ENCODE measurements at places on chromosomes 1 and 21. TPM values are rescaled to one million over a fixed set of nuclear protein-coding genes. Genes with fewer than 3 reads are reported as not detected.

DNA sequence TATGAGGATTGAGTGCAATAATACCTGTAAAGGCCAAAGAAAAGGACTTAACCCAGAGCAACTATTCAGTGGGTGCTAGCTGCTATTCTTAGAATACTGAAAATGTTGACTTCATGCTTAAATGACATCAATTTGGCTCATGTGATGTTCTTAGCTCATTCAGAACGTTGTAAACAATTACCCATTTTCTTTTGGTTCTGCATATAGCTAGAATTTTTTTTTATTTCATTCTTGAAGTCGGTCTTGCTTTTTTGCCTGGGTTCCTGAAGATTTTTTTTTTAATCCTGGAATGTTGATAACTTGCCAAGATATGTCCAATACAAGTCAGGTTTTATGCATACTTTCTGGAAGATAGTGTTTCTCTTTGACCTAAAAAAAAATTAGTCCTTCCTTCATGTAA, 772.0 kb downstream of the LTN1 start:
- no peak for DNase-seq

DNA sequence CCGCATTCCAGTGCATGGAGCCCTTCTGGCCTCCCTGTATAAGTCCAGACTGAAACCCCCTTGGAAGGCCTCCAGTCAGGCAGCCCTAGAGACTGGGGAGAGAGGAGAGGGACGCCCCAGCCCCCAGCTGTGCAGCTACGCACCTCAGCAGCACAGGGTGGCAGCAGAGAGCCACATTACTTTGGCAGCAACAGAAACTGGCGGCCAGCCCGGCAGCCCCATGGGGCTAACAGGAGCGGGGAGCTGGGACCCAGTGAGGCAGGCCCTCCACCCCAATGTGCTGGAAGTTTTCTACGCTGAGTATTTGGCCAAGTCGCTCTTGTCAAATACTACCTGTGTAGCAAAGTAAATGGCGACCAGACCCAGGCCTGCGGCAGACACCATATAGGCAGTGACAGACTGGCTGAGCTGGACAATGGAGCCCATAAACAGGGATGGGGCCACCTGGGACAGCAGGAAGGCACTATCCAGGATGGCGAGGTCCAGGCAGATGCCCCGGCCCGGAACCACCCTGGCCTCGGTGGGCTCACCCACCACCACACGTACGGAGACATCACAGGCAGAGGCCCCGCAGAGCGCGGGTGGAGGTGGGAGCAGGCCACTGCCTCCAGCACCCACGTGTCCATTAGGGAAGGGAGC, 21.2 kb downstream of the SLC45A3 start:
- DNase-seq, result no peak

The FTCD gene
- 0.05 TPM for polyA plus RNA-seq

The FCMR gene
- 0.56 TPM for polyA plus RNA-seq

The USH2A gene
- polyA plus RNA-seq, result under 0.01 TPM

The RIMKLA gene
- 0.01 TPM for polyA plus RNA-seq

DNA sequence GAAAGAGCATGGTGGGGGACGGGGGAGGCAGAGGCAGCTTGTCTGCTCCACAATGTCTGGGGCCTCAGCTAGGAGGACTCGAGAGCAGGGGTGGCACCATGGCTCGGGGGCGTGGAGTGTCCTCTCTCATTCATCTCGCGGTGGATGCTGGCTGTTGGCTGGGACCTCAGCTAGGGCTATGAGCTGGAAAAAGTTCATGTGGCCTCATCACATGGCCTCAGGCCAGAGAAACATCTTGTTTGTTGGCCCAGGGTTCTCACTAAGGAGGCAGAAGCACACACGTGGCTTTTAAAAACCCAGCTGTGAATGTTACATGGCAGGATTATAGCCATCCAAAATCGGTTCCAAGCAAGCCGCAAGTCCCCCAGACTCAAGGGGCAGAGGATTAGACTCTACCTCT, 6.2 kb upstream of the CENPS start:
- no peak for DNase-seq

The NUF2 gene
- 5.9 TPM for polyA plus RNA-seq

The GFI1 gene
- 0.04 TPM for polyA plus RNA-seq

DNA sequence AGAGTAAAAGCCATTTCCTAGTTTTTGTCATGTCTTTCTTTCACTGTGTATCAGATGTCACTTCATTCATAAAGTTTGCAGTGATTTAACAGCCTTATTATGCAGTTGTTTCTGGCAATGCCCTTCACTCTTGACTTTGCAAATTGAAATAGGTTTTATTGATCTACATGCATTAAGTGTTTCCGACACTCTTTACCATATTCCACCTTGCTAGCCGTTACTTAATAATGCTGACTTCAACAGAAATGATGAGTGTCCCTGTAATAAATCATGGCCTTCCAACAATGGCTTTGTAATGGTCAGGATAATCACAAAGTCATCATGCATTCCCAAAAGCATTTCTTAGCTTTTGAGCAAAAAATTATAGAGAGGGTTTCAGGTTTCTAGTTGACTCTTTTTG, 236.8 kb upstream of the FMN2 start:
- no peak for DNase-seq

DNA sequence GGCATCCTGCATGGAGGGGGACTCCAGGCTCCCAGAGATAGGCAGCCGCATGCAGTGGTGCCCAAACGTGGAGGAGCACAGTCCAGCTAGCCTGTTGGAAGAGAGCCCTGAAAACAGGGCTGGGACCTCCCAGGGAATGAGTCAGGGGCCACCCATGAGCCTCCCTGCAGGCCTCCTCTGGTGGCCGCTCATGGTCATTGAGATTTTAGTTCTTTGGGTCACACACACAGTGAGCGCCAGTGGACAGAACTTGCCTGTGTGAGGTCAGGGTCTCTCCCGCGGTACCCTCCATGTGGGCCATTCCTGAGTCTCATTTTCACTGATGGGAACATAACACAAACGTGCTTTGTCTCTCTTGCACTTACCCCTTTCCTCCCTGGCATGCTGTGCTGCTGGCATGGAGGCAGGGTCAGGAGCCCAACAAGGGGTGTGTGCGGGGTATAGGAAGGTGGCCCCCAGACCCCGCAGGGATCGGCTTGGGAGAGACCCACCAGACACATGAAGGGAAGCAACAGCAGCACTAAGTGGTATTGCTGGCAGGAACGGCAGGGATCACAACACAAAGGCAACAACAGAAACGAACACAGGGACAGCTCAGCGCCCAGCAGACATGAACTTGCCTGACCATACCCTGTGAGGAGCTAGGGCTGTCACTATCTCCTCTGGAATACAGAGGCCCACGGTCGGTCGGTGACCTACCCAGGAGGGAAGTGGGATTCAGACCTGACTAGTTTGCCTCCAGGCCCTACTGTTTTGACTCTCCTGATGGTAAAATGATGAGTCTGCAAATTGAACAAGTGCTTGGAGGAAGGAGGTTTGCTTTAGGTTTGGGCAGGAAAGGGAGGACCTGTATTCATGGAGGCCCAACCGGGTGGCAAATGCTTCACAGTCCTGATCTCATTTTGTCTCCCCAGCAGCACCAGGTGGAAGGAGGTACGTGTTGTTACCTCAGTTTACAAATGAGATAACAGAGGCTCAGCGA, 31.8 kb downstream of the ABCG1 start:
- DNase-seq, result no peak

DNA sequence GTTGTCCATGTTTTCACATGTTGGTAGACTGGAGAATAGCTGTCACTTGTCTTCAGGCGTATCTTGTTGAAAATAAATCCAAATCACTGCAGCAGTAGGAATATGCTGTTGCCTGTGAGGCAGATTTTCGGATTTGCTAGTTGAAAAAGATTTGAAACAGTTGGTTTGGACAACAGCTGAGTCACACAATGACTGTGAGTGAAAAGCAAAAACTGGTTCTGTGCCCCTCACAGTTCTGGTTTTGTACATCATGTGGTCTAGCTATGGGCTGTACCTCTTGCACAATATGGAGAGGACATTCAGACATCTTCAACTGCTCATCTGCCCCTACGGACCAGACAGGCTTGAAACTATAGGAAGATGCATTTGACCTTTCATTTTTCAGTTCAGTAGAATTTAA, 1.8 kb downstream of the ARF1 start:
- DNase-seq, result peak; percentile 34

DNA sequence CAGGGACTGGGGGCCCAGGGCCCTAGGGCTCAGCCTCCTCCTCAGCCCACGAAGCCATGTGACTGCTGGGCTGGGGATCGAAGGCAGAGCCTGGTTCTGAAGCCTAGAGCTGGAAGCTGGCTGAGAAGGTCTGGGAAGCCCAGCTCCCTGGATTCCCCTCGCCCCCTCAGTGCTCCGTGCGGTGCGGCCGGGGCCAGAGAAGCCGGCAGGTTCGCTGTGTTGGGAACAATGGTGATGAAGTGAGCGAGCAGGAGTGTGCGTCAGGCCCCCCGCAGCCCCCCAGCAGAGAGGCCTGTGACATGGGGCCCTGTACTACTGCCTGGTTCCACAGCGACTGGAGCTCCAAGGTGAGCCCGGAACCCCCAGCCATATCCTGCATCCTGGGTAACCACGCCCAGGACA, 9.1 kb downstream of the ADAMTSL4 start:
- DNase-seq, result no peak

DNA sequence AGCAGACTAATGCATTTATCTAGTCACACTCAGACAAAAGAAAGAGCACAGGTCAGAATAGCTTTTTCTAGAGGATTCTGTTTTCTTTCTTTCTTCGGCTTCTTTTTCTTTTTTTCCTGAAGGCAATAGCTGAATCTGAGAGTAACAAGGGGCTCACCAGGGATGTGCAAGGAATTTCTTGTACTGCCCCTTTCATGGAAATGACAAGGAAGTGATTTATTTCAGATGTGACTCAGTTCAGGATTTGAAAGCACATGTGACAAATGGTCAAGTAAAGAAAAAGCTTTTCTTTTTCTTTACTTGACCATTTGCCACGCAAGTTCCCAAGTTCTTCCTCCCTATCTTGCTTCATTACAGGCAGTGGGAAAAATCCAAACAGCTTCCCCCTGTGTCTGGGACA, 202.0 kb downstream of the GABPA start:
- no peak for DNase-seq

GRCh38 chr21:45335761-45336534, 48.3 kb upstream of the POFUT2 start:
- no peak for DNase-seq

- no peak for DNase-seq
Measured at GRCh38 chr1:227900571-227901051, 47.1 kb downstream of the WNT9A start.

GRCh38 chr1:84141182-84142003, 2.7 kb upstream of the PRKACB start:
- DNase-seq, result no peak

- DNase-seq, result no peak
Measured at GRCh38 chr1:117346206-117346928, 20.9 kb upstream of the MAN1A2 start.

The RXRG gene
- polyA plus RNA-seq, result not detected

GRCh38 chr1:97505816-97506215, 415.0 kb downstream of the DPYD start:
- DNase-seq, result no peak

- no peak for DNase-seq
Measured at GRCh38 chr1:206526064-206526911, 19.0 kb downstream of the RASSF5 start.

DNA sequence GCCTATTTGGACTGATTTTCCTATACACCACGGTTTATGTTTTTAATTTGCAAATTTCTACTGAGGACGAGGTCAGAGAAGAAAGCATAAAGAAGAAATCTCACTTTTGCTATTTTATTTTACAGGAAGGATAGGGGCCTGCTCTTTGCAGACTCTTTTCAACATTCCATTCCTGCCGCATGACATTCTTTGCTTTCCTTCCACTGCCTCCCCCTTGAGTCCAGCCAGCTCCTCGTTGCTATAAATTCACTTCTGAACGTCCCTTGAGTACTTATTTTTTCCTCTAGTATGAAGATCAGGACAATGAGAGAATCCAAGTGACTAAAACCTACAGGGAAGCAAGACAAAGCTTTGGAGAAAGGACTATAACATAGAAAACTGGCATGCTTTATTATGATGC, 53.4 kb upstream of the PTGFR start:
- no peak for DNase-seq

The C1orf210 gene
- polyA plus RNA-seq, result not detected

GRCh38 chr1:9910076-9910422, at the start of gene CTNNBIP1:
TSS of gene CTNNBIP1 (minus strand) at chr1:9910269. CDS start at chr1:9872064, 38,205 bp downstream.
- DNase-seq, result no peak

- DNase-seq, result no peak
Measured at GRCh38 chr1:229856009-229856650, 210.9 kb upstream of the GALNT2 start.

DNA sequence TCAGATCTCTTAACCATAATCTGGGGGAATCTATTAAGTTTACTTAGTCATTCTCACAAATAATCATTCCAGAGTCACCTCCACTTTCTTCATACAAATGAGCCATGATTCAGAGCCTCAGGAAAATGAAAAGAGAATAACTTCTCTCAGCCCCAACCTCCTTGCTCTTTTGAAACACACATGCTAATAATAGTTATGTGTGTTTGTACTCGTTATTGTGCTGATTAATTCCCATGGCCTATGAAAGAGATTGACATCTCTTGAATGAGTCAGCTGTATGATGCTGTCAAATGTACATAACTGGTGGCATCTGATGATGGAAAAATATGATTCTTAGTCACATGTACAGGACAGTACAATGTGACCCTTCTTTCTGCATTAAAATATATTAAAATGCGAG, 41.5 kb downstream of the DTL start:
- no peak for DNase-seq

- DNase-seq, result no peak
Measured at GRCh38 chr1:117447661-117448060, 80.4 kb downstream of the MAN1A2 start.

DNA sequence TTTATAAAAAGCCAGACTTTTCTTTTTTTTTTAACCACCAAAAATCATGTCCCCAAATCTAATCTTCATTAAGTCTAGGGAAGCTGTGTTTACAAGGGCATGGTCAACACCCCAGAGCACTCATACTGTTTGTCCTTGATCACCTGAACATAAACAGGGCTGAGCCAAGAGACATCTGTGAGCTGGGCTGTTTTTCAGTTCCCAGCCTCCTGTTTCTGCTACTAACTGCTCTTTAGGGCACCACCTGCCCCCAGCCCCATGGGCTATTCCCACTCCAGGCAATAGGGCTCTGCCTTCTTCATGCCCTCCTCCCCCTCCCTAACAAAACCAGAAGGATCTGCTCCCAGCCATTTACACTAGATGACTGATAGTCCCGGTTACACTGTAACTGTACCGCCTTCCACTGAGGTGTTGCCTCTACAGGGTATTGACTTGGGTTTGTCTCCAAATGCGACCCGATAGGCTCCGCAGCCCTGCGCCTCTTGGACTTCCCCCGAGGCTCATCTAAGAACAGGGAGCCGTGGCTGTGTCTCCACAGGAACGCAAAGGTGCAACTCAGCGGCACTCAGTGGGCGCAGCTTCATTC, 11.7 kb upstream of the SLC26A9 start:
- DNase-seq, result no peak

The UQCRH gene
- 188 TPM for polyA plus RNA-seq

GRCh38 chr21:45556645-45557615, 14.7 kb upstream of the SLC19A1 start:
- no peak for DNase-seq

The TOMM40L gene
- 9.6 TPM for polyA plus RNA-seq

- DNase-seq, result no peak
Measured at GRCh38 chr1:104787866-104788510, 1038.3 kb downstream of the AMY1C start.

All from BJ (cell line).